ENCODE measurements at places on chromosomes 12 and 14.

DNA sequence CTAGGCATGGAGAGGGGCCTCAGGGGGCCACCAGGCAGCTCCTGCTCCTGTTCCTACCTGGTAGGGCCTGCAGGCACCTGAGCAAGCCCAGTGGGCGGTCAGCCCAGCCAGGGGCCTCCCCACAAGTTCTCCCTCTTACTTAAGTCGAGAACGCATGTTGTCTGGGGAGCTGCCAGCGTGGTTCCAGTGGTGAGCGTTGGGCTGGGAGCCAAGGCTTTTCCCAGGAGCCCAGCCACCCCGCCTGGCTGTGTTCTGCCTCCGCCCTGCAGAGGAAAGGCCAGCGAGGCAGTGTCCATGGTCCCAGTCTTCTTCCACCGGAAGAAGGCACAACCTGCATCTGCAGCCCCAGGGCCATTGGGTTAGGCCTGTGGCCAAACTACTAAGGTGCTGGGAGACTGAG is 1.4 kb downstream of the C14orf180 start:
- DNase-seq, result no peak

- DNase-seq, result no peak
Observed at GRCh38 chr12:26226629-26227360, 31.4 kb downstream of the SSPN start.

DNA sequence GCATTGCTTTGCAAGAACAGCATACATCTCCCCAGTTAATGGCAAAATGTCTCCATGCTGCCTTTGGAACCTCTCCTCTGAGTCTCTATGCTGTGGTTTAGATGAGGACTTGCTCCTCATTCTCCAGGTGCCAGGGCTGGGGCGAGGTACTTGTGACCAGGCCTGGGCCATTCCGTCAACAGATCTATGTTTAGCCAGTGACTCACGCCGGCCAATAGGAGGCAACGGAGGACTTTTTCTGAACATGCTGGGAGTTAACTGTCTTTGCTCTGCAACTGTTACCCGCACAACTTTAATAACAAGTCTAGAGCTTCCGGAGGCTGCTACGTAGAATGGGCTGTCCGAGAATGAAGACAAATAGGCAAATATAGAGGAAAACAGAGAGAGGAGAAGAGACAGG is 214.2 kb downstream of the GLT1D1 start:
- no peak for DNase-seq

DNA sequence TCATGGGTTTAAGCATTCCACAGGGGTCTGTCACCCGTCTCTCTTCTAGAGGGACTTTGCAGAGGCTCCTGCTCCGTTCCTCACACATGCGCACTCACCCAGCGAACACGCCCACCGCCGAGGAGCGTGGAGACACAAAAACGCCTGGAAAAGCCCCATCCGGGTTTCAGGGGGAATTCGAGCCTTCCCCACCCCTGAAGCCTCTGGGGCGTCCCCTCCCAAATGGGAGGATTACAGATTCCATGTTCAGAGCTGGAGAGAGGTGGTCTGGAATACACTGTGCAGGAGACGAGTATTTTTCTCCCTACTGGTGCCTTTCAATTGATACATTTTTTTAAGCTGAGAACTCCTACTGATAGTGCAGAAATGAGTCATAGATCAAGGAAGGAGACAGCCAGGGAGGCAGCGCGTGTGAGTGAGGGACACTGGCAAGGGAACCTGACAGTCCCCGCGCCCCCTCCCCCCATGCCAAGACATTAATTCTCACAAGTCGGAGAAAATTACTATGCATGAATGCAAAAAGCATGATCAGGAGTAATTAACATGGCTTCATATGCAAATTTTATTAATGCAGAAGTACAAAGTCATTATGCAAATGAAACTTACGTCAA is 36.9 kb downstream of the BCL11B start:
- DNase-seq, result no peak

DNA sequence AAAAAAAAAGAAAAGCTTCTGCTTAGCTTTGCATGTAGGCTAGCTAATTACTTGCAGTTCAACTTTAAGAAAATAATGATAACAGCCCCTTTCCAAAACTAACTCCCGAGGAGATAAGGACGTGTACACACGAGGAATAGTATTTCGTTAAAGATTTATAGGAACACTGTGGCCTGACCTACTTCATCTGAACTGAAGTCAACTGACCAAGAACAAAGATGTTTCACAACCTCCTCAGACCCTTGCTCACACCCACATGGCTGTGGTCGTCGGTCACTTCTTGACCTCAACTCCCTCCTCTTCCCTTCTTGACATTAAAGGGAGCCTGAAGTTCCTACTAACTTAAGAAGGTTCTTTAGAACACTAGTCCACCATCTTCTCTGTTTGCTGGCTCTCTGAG is 25.3 kb upstream of the FAM181A start:
- DNase-seq, result no peak

DNA sequence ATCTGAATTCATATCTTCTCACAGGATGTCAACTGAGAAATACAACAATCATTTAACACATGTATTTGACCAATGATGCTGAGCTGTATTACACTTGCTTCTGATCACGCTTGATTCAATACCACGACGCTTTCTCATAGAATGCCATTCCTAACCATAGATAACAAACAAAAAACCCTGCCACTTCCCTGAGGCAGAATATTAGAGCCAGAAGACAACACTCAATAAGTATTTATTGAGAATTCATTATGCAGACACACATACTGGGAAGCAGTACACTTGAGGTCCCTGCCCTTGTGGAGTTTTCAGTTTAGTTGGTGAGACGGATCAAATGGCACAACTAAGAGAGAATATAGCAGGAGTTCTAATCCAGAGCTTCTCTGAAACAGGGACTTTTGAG is 32.4 kb downstream of the BLTP3B start:
- no peak for DNase-seq

DNA sequence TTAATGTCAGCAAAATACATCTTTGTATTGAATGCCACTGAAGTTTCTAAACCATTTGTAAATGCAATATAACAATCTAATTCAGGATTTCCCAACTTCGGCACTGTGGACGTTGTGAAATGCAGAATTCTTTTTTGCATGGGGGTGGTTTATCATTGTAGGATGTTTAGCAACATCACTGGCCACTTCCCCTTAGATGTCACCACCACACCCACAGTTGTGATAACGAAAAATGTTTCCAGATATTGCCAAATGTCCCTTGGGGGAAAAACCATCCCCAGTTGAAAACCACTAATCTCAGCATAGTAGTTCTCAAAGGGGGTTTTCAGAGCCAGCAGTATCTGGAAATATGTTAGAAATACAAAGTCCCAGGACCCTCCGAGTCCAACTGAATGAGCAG is 203.3 kb downstream of the NAV3 start:
- no peak for DNase-seq

DNA sequence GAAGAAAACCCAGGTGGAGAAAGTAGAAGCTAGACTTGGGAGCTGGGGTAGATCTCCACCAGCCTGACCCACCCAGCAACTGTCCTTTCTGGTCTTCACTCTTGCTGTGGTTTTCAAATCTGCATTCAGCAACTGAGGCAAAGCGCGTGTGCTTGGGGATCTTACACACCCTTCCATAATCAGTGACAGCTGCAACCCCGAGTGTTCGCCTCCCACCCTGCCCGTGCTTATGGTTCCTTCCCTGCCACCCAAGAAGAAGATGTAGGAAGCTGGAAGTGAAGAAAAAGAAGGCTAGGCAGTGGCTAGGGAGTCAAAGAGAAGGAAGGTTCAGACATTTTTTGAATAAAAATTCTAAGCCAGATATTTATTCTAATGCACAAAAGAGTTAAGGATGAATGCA is 162.6 kb upstream of the CCND2 start:
- DNase-seq, result no peak

DNA sequence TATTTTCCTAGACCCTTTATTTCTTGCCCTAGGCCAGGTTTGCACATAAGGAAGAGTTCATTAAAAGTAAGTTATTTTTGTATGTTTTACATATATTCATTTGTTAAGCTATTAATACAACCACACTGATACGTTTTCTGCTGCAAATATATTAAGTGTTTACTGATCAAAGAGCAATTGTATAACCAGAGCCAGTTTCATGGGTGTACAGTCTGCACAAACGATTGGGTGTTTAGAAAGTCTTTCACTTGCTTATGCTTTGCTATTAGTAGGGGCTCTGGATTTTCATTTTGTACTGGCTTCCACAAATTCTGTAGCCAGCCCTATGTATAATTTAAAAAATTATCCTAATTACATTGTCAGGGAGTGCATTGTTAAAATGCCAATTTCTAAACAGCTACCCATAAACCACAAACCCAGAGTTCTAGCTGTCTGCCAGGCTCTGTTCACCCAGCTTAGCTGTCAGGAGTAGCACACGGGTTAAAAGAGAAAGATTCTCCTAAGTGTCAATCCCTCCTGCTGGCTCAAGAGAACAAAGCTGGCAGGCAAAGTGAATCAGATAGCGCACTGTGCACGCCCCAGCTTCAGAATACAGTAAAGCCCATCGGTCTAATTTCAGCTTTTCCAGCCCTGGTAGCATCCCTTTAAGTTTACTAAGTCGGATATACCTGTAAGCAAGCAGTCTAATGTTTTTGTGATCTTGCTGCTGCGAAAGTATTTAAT is 151.0 kb upstream of the LMO3 start:
- no peak for DNase-seq

GRCh38 chr12:71439362-71439612 is 311 bp upstream of the LGR5 start:
- DNase-seq, result no peak

GRCh38 chr12:55227643-55228042 is 6.8 kb downstream of the OR10A7 start:
- no peak for DNase-seq

GRCh38 chr12:6547987-6548386 is 7.9 kb downstream of the IFFO1 start:
- no peak for DNase-seq

GRCh38 chr12:89278862-89279261 is 73.4 kb downstream of the DUSP6 start:
- no peak for DNase-seq

- DNase-seq, result peak; percentile 82
Observed at GRCh38 chr12:82651489-82651888, 35.2 kb upstream of the TMTC2 start.

DNA sequence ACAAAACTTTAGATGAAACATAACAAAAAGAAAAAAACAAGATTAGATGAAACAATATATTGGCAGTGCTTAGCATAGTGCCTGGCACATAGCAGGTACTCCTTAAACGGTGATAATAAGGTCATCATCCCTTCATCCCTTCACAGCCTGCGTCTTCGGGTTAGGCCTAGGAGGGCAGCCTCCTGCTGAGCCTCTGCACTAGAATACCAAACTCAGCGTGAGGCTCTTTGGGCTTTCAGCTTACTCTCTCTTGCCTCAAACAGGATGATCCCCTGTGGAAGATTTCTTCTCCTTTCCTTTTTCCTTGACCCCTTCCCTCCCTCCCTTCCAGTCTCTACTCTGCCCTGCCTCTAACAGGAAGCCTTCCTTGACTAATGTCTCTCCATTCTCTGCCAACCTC is 14.4 kb upstream of the FIGNL2 start:
- DNase-seq, result no peak

DNA sequence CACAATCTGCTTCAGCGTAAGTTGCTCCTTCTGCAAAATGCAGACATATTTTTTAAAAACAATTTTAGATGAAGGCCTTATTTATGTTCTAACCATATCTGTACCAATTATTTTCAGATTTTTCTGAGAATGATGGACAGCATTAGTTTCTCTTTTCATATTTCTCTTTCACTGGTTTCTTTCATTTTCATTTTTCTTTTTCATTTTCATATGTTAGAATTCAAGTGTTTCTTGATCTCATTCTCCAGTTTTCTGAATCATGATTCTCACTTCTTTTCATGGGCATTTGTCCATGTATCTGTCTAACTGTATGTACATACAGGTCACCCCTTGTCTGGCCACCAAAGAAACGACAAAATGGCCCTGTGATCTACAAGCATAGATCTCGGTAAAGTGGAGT is 346.6 kb downstream of the NAV3 start:
- no peak for DNase-seq

DNA sequence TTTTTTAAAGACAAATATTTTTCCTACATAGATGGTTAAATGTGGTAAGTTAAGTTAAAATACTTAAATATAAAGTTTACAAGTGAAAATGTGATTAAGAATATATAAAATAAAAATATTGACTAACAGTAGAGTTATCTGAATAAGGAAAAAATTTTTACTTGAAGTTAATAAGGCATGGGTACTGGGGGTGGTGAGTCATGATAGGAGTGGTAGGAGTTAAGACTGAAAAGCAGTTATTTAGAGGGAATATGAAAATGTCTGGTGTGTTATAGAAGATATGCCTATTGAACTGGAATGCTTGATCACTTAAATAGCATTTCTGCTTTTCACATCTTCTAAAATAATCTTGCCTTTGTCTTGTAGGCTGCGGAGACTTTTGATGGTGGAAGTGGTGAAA is 68.7 kb downstream of the CCDC91 start:
- DNase-seq, result no peak

GRCh38 chr12:131159660-131160059 is 206.0 kb downstream of the ADGRD1 start:
- no peak for DNase-seq

- DNase-seq, result no peak
Observed at GRCh38 chr12:66516561-66516960, 162.3 kb downstream of the GRIP1 start.

DNA sequence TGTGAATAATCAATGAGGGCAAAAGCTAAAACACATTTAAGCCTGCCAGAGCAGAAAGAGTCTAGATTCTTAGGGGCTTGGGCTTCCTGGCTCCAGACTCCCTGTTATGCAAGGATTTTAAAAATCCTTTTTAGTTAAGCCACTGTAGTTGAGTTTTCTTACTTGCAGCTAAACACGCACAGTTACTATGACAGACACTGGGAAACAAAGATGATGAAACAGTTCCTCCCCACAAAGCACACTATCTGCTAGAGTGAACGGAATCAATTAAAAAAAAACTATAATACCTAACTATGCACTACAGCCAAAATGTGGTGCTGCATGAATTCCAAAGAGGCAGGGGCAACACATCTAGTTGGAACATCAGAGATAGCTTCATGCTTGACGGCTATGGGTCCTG is 28.2 kb downstream of the RPS6KA5 start:
- no peak for DNase-seq

GRCh38 chr12:18135509-18135908 is 45.5 kb upstream of the RERGL start:
- DNase-seq, result no peak

DNA sequence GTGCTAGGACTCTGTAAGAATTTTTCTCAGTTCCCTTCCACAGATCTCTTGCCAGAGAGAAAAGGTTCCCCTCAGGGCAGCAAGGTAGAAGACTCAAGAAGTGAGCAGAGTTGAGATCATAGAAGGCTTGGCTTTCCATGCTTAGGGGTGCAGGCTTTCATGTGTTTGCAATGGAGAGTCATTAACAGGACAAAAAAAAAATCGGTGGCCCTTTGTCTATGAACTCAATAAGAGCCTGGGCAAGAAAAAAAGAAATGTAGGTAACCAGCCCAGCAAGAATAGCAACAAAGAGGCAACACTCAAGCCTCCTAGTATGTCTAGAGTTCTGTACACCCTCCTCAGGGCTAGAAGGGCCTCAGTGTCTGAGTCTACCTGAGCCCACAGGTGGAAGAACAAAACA is 23.4 kb upstream of the LRP6 start:
- DNase-seq, result no peak
